ENCODE measurements at places on chromosomes 5 and 9.
A peak's percentile ranks its signal among the peaks of the same experiment; 100 is the strongest.

DNA sequence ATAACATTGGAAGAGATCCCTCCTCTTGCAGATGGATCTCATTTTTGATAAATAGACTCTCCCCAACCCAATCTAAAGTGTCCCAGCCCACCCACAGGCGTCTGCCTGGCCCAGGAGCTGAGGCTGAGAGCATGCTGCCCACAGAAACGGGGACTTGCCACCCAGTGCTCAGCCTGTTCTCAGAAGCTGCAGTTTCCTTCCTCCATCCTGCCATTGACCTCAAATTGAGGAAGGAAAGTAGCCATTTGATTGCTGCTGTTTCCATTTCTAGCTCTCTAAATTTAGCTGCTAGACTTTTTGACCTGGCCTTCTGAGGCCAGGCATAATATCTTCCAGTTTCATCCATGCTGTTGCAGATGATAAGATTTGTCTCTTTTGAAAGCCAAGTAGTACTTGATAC lies 31.1 kb upstream of the FRMD3 start:
- DNase-seq = no peak

DNA sequence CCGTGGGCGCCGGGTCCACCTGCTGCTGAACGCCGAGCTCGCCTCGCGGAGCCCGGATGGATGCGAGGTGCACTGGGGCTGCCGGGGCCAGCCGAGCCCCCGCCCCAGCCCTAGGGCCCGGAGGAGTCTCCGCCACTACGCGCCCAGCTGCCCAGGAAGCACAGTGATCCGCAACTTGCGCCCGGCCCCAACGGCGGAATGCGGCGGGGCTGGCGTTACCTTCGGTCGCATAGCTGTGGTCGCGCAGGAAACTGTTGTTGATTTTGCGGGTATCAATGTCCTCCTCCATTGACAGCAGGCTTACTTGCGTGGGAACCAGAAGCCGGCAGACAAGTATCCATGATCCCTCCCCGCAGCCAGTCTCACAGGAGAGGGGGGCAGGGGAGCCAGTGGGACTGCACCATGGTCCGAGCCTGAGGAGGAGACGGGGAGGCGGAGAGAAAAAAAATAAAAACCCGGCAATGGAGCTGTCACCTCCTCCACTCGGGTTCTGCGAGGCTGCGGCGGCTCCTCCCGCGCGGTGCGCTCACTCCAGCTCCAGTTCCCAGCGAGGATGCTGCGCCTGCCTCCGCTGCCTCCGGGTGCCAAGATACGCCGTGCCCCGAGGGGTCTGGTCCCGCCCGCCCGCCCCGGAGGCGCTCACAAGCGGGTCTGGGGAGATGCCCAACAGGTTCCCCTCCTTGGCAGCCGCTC lies 628 bp downstream of the PPP2R2B start:
- DNase-seq = no peak

DNA sequence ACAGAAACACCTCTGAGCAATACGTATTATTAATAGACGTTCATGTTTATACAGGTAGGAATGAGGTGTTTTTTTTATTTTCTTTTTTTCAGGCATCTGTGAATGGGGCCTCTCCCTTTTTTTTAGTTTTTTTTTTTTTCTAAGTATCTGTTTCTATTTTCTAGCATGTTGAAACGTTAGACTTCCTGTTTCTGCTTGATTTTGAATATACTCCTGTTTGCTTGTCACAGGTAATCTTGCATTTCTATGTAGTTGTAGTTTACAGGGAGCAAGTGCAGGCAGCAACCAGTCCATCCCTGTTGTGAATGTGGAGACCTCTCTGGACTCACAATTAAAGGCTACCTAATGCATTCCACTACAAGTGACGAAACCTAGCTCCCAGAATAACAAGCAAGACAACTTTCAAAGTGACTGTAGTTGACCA lies 22.8 kb upstream of the TNFAIP8 start:
- DNase-seq = no peak

GRCh38 chr5:15774632-15775031 lies 274.7 kb downstream of the FBXL7 start:
- DNase-seq = no peak

- no peak for DNase-seq
Measured at GRCh38 chr9:104748359-104749031, 1.0 kb downstream of the NIPSNAP3A start.

DNA sequence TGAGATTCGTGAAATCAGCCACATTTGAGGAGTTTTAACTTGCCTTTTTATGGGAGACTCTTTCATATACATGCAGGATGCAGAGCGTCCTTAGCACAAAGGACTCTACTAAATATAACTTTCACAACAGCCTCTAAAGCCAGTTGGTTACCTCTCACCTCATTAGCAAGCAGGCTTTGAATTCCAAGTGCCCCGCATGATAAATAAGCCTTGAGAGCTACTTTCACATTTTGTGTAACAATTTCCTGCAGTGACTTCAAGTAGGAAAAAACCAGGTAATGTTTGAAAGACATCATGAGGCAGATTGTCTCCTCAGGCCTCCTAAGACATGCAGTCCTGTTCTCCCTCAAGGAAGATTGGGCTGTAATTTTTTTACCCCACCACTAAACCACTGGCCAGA lies 50.5 kb downstream of the RALGPS1 start:
- no peak for DNase-seq

GRCh38 chr5:72565513-72566289 lies 58.5 kb upstream of the ZNF366 start:
- DNase-seq = no peak

- DNase-seq = peak; percentile 23
Measured at GRCh38 chr9:81318571-81318970, 370.8 kb downstream of the TLE1 start.

GRCh38 chr5:61283471-61283870 lies 48.6 kb upstream of the ZSWIM6 start:
- DNase-seq = no peak

DNA sequence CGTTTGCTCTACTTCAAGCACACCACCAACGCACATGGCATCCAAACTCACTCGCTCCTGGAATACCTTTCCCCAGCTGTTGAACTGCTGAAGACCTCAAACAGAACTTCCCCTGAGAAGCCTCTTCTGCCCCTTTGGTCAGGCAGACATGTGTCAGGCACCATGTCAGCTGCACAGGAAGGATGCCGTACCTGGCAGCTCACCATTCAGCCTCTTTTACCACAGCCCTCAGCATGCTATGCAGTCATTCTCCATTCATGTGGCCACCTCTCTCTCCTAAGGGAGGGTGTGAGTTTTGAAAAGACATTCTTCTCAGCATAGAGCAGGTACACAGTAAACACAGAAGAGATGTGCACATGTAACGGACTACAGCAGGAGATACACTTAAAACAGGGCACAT lies 14.2 kb downstream of the IL4 start:
- DNase-seq = no peak

- no peak for DNase-seq
Measured at GRCh38 chr9:26142201-26142600, 464.0 kb upstream of the TUSC1 start.

DNA sequence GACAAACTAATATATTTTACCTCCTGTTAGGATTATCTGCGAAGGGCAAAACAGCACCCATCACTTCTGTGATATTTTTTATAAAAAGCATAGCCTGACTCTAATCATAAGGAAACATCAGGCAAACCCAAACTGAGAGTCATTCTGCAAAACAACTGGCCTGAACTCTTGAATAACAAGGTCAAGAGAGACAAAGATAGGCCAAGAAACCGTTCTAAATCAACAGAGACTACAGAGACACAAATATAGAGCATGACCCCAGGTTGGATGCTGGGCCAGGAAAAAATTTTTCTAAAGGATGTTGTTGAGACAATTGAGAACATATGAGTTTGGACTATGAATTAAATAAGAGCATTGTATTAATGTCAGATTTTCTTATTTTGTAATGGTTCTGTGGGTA lies 384.9 kb downstream of the NFIB start:
- DNase-seq = no peak

- DNase-seq = no peak
Measured at GRCh38 chr5:157912621-157913325, 53.8 kb upstream of the CLINT1 start.

- DNase-seq = no peak
Measured at GRCh38 chr5:150960791-150961396, 56.1 kb upstream of the ZNF300 start.

- DNase-seq = no peak
Measured at GRCh38 chr5:151591144-151591819, at the start of gene FAT2. Gene FAT2 (minus strand): TSS chr5:151591331. CDS start chr5:151568931, 22,400 bp downstream.

GRCh38 chr9:4743131-4743875 lies 2.3 kb upstream of the AK3 start:
- no peak for DNase-seq

GRCh38 chr5:132663771-132664695 lies 6.1 kb downstream of the IL13 start:
- DNase-seq = no peak

DNA sequence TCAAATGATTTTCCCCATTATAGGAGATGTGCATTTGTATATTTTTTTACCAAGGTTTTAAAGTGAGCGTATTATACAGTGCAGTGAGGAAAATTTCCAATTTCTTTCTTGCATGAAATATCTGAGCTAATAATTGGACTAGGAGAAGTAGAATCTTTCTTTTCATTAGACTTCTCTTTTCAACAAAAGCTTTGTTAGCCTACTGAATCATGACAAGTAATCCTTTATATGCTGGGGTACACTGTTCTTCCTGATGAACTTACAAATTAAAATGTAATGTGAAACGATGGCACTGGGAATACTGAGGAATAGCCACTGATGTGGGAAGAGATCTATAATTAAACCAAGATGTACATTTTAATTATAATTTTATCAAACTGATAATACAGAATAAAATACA lies 829.6 kb downstream of the PTPRD start:
- no peak for DNase-seq

DNA sequence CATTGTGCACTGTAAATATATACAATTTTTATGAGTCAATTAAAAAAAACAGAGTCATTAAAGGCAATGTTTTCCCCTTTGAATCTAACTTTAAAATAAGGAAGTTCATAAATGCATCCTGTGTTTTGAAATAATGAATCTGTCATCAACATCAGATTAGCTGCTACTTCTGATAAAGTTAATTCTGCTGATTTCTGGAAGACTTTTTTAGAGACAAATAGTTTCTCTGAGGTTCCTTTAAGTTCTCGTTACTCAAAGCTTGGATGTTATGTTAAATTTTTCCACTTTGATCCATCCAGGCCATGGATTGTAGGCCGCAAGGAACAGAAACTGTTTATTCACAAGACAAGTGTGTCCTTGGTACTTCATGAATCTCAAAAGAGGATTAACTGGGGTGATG lies 115.5 kb downstream of the CARTPT start:
- no peak for DNase-seq

DNA sequence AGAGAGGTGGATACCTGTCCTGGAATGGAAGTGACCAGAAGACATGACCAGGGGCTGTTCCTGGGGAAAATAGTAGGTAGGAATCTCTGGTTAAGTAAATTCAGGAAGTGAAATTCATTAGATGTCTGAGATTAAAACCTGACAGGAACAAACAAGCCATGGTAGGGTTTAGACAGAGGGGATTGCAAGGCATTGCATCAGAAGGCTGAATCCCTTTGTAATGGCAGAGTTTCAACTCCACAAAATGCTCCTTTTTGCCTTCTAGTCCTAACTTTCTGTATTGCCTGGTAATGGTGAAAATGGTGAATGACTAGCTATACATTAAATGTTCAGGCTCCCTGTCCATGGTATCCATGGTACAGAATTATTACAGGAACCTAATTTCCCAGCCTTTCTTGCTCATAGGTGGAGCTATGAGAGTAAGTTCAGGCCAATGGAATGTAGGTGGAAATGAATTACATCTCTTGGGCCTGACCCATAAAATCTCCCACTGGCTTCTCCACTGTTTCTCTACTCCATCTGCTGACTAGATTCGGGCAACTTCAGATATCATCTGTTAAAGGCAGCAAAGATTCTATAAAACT lies 113.4 kb upstream of the CNTLN start:
- no peak for DNase-seq

DNA sequence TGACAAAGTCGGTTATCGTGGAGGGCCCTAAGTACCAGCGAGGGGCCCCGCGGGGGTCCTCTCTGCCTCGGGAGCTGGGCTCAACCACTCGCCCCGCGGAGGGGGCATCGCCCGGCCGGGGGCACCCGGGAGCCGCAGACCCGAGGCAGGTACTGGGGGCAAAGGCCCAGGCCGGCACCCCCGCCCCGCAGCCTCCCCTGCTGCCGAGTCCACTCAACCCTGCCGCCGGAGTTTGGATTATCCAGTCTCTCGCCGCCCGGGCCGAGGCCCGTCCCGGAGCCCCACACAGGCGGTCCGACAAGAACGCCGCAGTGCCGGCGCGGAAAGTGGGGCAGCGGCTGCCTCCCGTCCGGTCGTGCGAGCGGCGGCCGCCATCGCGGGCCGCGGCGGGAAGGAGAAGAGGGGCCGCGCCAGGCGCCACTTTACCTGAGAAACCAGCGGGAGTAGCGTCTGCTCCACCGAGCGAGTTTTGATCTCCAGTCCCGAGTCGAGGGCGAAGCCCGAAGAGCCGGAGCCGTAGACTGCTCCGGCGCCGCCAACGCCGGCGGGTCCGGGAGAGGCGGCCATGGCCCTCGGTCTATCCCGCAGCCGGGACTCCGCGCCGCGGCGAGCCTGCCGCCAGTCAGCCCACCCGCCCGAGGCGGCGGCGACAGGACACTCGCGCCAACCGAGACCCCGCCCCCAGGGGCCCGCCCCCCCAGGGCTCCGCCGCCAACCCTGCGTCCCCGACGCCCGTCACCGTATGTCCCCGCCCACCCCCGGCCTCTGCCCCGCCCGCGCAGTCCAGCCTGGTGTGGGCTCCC lies at the start of gene CTNNAL1:
Gene CTNNAL1 (minus strand): TSS at position 624 of the 803 bp plus-strand sequence. CDS start 57 bp downstream, at position 567.
- DNase-seq = peak; percentile 63

DNA sequence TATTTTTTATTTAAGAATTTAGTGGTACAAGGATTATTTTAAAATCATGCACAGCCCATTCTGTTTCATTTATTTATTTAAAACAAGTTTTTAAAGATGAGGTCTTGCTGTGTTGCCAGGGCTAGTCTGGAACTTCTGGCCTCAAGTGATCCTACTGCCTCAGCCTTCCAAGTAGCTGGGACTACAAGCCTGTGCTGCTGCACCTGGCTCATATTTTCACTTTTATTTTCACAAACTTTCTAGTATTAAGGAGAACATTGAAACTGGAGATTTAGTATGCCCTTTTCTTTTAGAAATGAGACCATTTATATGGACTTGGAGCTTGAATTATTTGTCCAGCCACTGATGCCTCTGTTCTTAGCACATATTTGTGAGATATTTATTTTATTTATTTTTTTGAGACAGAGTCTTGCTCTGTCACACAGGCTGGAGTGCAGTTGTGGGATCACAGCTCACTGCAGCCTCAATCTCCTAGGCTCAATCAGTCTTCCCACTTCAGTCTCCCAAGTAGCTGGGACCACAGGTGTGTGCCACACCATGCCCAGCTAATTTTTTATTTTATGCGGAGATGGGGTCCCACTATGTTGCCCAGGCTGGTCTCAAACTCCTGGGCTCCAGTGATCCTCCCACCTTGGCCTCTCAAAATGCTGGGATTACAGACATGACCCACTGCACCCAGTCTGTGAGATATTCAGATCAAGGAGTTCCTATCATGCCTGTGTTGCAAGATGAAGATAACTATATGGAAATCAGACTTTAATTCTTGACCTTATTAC lies 7.4 kb downstream of the DMXL1 start:
- DNase-seq = no peak

- DNase-seq = no peak
Measured at GRCh38 chr5:82419559-82420332, 141.6 kb upstream of the RPS23 start.

All from AG09319 (cell line).